ENCODE measurements at places on chromosomes 5 and 9.

DNA sequence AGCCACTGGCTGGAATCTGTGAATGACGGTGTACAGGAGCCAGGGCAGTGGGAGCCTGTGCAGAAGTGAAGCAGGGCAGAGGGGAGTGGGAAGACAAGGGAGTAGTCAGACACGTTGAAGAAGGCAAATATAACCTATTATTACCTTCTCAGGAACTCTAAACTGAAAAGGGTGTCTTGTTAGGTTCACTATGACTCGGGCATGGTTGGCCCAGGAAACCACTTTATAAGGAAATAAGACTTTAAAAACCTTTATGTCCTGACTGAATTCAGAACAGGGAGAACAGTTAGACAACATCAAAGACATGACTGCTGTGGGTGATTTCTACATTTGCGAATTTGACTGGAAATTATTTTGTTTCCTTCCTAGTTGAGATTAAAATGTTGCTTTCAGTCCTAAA lies 107.5 kb downstream of the ACER2 start:
- no peak for DNase-seq

DNA sequence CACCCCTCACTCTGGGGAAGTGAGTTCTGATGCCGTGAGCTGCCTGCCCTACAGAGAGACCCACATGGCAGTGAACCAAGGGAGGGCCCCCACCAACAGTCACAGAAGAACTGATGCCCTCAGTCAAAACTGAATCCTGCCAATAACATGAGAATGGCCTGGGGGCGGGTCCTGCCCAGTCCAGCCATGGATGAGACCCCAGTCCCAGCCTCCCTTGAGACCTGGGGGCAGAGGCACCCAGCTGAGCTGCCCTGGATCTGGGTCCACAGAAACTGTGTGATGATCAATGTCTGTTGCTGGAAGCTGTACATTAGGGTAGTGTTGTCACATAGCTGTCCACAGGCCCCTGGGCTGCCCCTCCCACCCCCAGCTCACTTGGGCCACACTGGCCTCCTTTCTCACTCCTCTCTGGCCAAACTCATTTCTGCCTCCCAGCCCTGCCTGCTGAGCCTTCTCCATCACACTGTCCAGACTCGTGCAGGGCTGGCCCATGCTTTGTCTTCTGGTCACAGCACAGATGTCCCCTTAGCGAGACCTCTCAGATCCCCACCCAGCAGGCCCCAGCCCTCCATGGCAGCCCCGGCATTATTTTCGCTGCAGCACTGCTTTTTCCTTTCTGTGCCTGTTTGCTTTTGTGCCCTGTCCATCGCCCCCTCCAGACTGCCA lies 16.8 kb downstream of the GBGT1 start:
- DNase-seq = no peak

- DNase-seq = no peak
Measured at GRCh38 chr5:21199087-21199486, 1211.1 kb upstream of the CDH18 start.

GRCh38 chr5:84392836-84393235 lies 8.2 kb upstream of the EDIL3 start:
- DNase-seq = no peak

- DNase-seq = no peak
Measured at GRCh38 chr9:135300346-135301141, 179.0 kb upstream of the PPP1R26 start.

DNA sequence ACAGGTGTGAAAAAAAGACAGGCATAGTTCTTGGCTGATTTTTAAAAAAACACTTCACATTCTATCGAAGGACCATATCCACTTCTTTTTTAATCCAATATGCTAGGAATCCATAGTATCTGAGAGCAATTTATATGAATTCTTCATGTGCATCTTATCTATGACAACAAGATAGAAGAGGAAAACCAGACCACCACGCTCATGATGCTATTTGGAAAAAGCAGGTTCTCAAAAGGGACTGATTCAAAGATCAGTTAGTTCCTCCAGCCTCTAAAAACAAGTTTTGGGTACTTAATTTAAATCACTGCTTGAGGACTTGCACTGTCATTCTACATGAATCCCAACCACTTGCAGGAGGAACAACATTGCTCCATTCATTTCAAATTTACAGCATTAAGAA lies 6.3 kb downstream of the MEF2C start:
- no peak for DNase-seq

DNA sequence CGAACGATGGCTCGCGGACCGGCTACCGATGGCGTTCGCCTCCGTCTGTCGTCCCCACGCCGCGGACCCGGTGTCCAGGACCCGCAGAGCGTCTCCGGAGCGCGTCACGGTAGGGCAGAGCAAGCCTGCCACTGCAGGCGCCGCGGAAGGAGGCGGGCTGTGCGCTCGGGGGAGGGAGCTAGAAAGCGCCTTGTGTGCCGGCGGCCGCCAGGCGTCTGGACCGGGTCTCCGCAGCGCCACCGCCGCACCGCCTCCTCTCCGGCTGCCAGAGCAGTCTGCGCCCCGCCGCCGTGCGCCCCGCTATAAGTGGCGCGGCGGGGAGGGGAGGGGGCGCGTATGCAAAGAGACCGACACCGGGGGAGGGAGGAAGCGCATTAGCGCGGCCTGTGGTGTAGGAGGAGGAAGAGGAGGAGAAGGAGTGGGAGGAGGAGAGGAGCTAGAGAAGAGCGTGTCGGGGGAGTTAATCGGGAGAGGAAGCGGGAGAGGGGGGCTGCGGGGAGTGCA lies at the start of gene ENC1:
Gene ENC1, minus strand, starts transcription at position 279 of the 504 bp plus-strand sequence. CDS start 4,243 bp downstream, outside the sequence.
- peak; percentile 19 for DNase-seq

Data from activated CD4-positive, CD25-positive, alpha-beta regulatory T cell (primary cell).